ENCODE measurements at places on chromosomes 5 and 9. TPM values are rescaled to one million over a fixed set of nuclear protein-coding genes. Genes with fewer than 3 reads are reported as not detected.
A peak's percentile ranks its signal among the peaks of the same experiment; 100 is the strongest.

- no peak for DNase-seq
These were observed 142.6 kb downstream of the FAM114A2 start for GRCh38 chr5:153896117-153896516.

- no peak for DNase-seq
These were observed at the start of gene OR13C8 for GRCh38 chr9:104568868-104569267. TSS of gene OR13C8 (plus strand) at chr9:104569168. CDS start at chr9:104569168, 0 bp downstream.

- no peak for DNase-seq
These were observed 93.5 kb downstream of the PHF2 start for GRCh38 chr9:93669958-93670207.

Gene RUSC2
- 17.2 TPM for total RNA-seq

DNA sequence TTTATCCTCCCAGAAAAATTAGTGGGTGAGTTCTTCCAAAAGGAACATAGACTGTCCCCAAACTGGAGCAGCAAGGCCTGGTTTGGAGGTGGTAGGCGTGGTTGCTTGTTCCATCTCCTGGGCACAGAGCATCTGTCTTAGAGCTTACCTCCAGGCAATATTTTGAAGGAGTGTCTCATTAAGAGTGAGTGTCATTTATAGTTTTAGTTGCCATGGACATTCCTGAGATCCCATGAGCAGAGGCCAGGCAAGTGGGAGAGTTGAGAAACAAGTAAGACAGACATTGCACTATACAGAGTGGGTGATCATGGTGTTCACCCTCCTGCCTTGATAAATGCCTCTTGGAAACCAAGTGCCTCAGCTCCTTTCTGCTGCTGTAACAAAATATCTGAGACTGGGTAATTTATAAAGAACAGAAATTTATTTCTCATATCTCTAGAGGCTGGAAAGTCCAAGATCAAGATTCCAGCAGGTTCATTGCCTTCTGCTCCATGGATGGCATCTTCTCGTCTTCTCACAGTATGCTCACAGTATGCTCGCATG, 68.5 kb downstream of the KIAA1958 start:
- DNase-seq: no peak

- no peak for DNase-seq
These were observed 75.2 kb downstream of the ESM1 start for GRCh38 chr5:54909911-54910870.

DNA sequence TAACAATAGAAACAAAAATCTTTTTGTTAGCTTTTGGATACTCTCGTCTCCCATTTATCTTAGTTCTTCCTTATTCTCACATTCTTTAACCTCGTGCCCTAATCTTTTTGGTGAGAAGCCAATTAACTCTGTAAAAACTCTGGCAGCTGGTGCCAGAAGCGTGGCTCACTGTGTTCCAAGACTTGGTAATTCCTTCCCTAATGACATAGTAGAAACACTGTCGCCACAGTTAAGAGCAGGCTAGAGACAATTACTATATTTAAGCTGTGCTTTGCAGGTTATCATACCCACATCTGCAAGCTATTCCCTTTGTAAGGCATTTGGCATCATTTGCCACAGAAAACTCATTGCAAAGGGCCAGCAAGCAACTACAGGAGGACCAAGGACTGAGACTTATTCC, 160.9 kb upstream of the PIK3R1 start:
- DNase-seq: no peak

Gene ATOX1
- 30.8 TPM for total RNA-seq

GRCh38 chr5:1494780-1495524, 28.8 kb downstream of the LPCAT1 start:
- DNase-seq: no peak

GRCh38 chr5:131019111-131019510, 145.9 kb downstream of the HINT1 start:
- no peak for DNase-seq

- no peak for DNase-seq
These were observed 118.2 kb upstream of the MPDZ start for GRCh38 chr9:13397661-13398060.

DNA sequence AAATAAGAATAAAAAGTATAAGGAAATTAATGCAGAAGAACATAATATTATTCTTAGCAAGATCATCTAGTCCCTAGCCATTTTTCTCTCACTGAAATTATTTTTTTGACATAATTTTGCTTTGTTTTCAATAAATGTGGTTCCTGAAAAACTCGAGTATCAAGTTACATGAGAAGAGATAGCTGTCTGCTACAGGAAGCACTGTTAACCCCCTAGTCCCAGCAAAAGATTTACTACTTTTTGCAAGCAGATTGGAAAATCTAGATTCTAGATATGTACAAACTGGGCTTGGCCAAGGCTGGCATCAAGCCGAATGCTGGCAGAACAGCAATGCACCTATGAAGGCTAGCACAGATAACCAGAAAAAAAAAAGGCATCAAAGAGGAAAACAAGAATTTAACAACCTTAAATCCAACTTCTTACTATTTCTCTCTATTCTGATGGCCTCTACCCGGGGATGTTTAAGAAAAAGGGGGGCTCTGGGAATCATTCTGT, 21.9 kb upstream of the ISCA1 start:
- no peak for DNase-seq

- DNase-seq: no peak
These were observed 32.8 kb downstream of the GDNF start for GRCh38 chr5:37807015-37807414.

DNA sequence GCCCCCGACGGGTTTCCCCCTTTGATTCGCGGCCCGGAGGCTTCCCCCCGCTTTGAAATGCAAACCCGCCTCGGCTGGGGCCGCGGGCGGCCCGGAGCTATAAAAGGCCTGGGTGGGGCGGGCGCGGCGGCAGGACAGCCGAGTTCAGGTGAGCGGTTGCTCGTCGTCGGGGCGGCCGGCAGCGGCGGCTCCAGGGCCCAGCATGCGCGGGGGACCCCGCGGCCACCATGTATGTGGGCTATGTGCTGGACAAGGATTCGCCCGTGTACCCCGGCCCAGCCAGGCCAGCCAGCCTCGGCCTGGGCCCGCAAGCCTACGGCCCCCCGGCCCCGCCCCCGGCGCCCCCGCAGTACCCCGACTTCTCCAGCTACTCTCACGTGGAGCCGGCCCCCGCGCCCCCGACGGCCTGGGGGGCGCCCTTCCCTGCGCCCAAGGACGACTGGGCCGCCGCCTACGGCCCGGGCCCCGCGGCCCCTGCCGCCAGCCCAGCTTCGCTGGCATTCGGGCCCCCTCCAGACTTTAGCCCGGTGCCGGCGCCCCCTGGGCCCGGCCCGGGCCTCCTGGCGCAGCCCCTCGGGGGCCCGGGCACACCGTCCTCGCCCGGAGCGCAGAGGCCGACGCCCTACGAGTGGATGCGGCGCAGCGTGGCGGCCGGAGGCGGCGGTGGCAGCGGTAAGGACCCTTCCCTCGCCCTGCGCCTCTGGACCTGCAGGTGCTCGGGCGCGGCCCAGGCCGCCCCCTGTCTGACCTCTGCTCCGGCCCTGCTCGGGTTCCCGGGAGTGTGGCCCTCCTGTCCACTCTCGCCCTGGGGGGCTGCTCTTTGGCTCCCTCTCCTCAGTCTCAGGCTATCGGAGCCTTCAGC, at the start of gene CDX1:
Gene CDX1, plus strand, starts transcription at position 129 of the 862 bp plus-strand sequence. Its CDS starts 99 bp downstream, at position 228.
- no peak for DNase-seq

Gene OR1J2
- total RNA-seq: not detected

Gene SPINK4
- total RNA-seq: not detected

DNA sequence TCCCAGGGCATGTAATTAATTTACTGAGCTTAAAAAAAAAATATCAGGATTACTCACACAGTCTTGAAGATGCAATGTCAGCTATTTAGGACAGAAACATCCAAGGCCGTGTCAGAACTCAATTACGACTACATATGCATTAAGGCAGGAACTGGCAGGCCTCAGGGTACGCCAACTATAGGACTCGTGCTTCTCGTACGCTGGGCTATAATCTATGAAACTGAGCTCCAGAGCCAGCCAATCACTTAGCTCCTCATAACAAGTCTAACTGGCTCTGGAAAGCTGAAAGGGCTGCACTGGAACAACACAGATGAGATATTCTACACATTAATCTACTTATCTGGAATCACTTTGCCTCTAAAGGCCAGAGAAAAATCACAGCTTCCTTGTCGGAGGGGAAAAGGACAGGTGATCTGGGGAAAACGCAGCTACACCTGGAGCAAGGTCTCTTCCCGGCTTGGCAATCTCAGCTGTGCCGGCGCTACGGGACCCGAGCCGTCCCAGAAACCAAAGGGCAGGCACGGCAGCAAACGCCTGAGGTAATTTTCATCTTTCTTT, 212.0 kb downstream of the DEPDC1B start:
- DNase-seq: peak; percentile 58

Gene GGTA1
- 10.2 TPM for total RNA-seq

DNA sequence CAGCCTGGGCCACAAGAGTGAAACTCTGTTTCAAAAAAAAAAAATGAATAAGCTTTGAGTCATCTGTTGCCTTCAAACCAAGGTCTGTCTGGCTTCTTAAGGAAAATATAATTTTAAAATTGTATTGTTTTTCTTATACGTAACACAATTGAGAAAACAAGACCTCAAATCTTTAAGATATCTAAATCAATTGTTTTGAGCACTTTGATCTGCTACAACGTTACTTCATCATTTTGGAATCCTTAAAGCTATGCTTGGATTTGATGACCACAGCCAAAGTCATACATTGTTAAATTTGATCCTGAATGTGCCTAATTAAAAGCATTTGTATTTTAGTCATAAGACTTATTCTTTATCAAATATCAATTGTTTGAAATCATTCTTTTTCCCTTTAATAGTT, 37.7 kb upstream of the VCAN start:
- no peak for DNase-seq

- no peak for DNase-seq
These were observed 79.8 kb downstream of the RGS7BP start for GRCh38 chr5:64585646-64586045.

- DNase-seq: no peak
These were observed 127.8 kb downstream of the FOCAD start for GRCh38 chr9:20811872-20812271.

Gene SLC4A9
- 0.11 TPM for total RNA-seq

Gene CDH9
- 0.53 TPM for total RNA-seq

Gene OR1J1
- not detected for total RNA-seq

Gene PCA3
- 0.26 TPM for total RNA-seq

Gene KLHL9
- total RNA-seq: 45.7 TPM

DNA sequence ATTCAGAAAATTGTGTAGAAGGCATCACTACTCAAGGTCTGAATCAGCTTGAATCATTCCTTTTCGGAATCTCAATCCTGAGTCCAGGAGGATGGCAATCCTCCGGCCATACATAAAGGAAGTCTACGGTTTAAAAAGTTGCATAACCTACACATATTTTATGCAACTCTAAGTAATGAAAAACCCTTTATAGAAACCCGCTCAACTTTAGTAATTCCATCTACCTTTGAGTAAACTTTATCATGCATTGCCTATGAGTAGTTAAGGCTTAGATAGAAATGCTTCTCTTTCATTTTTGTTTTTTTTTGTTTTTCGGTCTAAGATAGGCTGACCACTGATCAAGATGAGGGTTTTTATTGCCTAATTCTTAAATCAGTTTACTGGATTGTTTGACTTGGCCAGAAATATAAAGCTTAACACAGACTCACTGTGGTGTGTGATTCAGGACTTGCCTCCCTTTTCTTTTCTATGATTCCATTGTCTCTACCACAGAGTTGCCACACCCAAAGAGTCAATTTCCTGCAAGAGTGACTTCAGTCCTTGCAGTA, 85.0 kb downstream of the LURAP1L start:
- no peak for DNase-seq

GRCh38 chr9:118882684-118883083, 486.6 kb downstream of the BRINP1 start:
- no peak for DNase-seq

GRCh38 chr5:133891390-133891789, 77.0 kb downstream of the C5orf15 start:
- no peak for DNase-seq

Gene HDAC3
- 36.3 TPM for total RNA-seq

GRCh38 chr9:103802068-103802467, 292.0 kb upstream of the SMC2 start:
- no peak for DNase-seq

Gene PCDHGA2
- total RNA-seq: 5.7 TPM

Measured in urinary bladder (tissue), 4 donors.